ENCODE measurements at places on chromosomes 11 and 22.

- no peak for DNase-seq
Measured at GRCh38 chr11:16558494-16558893, 180.0 kb upstream of the C11orf58 start.

GRCh38 chr22:46003271-46004091, 26.5 kb upstream of the WNT7B start:
- DNase-seq, result no peak

GRCh38 chr11:59560702-59561473, 49.5 kb downstream of the OR4D9 start:
- peak; percentile 85 for DNase-seq

GRCh38 chr22:19597399-19597735, 73.2 kb upstream of the CLDN5 start:
- peak; percentile 58 for DNase-seq

DNA sequence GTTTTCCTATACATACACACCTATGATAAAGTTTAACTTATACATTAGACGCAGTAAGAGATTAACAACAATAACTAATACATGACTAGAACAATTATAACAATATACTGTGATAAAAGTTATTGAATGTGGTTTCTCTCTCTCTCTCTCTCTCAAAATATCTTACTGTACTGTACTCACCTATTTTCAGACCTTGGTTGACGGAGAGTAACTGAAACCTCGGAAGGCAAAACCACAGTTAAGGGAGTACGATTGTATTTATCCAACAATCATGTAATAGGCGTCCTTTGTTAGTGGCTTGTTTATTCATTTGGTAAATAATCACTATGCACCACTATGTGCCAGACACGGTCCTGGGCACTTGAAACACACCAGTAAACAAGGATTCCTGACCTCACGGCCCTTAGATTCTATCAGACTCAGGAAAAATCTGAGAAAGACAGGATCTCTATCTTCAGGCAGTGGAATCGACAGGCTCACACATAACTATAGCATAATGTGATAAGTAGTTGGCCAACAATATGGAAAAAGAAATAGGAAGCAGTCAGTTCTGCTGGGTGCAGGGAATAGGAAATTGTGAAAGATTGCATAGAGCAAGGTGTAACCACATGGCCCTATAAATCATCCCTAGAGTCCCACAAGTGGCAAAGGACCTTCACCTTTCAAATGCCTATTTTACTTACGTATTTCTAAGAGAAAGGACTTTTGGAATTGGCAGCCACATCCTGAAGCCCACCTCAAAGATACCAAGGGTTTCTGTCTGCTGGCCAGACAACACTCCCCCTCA, 12.0 kb downstream of the ETS1 start:
- no peak for DNase-seq

- no peak for DNase-seq
Measured at GRCh38 chr22:45631140-45631840, 40.3 kb upstream of the ATXN10 start.

- DNase-seq, result no peak
Measured at GRCh38 chr11:76408171-76408965, 27.2 kb downstream of the GVQW3 start.

- DNase-seq, result peak; percentile 49
Measured at GRCh38 chr11:46237248-46238077, 40.0 kb upstream of the CREB3L1 start.

DNA sequence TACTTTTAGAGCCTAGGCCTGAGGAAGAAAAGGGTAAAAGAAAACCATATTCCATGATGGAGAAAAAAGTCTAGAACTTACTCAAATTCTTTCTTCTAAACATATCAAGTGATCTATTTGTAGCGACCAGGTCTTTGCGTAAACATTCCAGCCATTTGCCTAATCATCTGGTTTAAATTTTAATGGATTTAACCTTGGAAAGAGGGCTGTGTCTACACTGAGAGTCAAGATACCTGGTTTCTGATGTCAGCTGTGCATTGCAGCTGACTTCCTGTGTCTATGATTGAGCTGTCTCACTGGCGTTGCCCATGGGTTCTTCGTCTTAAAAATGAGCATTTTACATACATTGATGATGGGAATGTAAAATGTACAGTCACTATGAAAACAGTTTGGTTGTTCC, 10.0 kb upstream of the TMEM123 start:
- DNase-seq, result no peak

DNA sequence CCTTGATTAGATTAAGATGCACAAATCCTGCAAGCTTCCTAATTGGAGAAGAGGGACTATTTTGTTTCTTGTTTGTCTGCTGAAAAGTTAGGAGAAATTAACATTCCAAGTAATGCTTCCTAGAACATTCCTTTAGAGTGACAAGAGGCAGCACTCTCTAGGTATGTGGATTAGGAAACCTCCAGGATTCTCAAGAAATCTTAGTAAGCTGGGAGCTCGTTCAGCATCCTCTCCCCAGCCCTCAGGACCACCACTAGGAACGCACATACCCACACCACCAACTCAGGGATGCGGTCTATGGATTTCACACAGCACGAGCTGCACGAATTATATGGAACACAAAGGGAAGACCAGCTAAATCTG, 52.9 kb downstream of the NCAPD3 start:
- no peak for DNase-seq

Data from CD4-positive, alpha-beta T cell treated with Interferon alpha-2 for 1 hour (primary cell).